ENCODE measurements at places on chromosomes 4 and X.

DNA sequence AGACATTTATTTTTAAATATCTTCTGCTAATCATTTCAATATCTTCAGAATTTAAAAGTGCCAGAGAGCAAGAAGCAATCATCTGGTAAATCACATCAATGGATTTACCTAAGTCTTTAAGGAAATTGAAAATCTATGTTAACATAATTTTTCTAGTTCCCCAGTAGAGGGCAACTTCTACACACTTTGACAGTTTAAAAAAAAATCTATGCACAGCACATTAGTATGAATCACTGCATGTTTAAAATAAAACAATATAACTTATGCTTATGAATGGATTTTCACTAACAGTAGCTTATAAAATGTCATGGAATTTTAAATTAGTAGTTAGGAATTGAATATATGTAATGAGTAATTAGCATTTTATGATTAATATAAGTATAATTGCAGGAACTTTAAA, 126.5 kb downstream of the REELD1 start:
- peaks cover 2% of the 10 kb centered on the region for H3K4me1 ChIP-seq
- no peaks in the 10 kb centered on the region for H3K36me3 ChIP-seq
- no peak overlapping the region for H3K4me3 ChIP-seq
- H3K27me3 ChIP-seq = no peaks in the 10 kb centered on the region
- DNase-seq = no peak

DNA sequence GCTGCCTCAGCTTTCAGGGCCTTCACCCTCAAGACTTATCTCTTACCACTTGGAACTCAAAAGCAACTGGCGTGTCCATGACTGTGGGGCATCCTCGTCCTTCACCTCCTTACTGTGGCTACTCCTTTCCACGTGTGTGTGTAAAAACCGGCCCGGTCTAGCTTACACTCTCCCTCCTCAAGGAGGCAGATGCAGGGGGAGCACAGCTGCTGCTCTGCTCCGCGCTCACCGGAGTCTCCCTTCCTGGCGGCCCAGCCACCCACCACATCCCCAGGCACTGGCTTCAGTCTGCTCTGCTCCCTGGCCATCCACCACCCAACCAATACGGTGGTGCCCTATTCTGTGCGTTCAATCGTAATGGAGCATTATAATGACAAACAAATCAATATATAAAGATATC, 8.3 kb downstream of the RNF212 start:
- DNase-seq = no peak
- H3K27me3 ChIP-seq = no peaks in the 10 kb centered on the region
- no peak overlapping the region for H3K4me3 ChIP-seq
- H3K36me3 ChIP-seq = no peaks in the 10 kb centered on the region

- H3K36me3 ChIP-seq = no peaks in the 10 kb centered on the region
- H3K27ac ChIP-seq = no peak overlapping the region
- H3K27me3 ChIP-seq = no peaks in the 10 kb centered on the region
- no peak for DNase-seq
- no peak overlapping the region for H3K4me3 ChIP-seq
These were observed 65.9 kb downstream of the UCHL1 start for GRCh38 chr4:41322617-41323016.

DNA sequence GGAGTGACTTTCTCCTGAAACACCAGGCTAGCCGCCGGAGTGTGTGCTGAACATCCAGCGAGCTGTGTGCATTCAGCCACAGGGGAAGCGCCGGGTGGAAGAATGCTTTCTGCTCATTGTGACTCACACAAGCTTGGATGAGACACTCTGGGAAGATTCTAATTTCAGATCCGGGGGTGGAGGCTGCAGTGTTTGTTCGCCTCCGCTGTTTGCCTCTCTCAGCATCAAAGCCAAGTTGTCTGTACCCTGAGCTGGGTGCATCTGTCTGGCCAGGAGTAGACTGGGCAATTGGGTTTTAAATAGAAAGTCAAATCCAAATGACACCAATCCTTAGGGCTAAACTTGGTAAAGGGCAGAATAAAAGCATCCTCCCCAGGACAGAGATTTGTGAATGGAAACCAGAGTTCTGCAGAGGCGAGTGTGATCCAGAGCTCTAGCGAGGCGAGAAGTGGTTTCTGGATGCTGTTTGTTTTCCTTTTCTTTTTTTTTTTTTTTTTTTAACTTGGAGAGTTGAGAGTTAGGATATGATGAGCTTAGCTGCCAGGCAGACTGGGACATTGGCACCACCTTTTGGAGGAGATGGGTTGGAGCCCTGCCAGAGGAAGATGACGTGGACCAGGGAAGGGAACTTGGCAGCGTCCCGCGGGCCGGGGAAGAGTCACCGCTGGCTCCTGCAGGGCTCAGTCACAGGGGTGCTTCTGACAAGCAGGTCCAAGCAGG, 196.0 kb upstream of the PSAPL1 start:
- no peak overlapping the region for H3K27ac ChIP-seq
- H3K36me3 ChIP-seq = no peaks in the 10 kb centered on the region
- H3K27me3 ChIP-seq = no peaks in the 10 kb centered on the region
- no peak for DNase-seq
- H3K4me1 ChIP-seq = no peaks in the 10 kb centered on the region
- H3K4me3 ChIP-seq = no peak overlapping the region

- H3K27me3 ChIP-seq = no peaks in the 10 kb centered on the region
- H3K4me3 ChIP-seq = no peak overlapping the region
- no peaks in the 10 kb centered on the region for H3K36me3 ChIP-seq
- no peak for DNase-seq
- no peaks in the 10 kb centered on the region for H3K4me1 ChIP-seq
These were observed 23.4 kb upstream of the SLC10A7 start for GRCh38 chr4:146545102-146545501.

DNA sequence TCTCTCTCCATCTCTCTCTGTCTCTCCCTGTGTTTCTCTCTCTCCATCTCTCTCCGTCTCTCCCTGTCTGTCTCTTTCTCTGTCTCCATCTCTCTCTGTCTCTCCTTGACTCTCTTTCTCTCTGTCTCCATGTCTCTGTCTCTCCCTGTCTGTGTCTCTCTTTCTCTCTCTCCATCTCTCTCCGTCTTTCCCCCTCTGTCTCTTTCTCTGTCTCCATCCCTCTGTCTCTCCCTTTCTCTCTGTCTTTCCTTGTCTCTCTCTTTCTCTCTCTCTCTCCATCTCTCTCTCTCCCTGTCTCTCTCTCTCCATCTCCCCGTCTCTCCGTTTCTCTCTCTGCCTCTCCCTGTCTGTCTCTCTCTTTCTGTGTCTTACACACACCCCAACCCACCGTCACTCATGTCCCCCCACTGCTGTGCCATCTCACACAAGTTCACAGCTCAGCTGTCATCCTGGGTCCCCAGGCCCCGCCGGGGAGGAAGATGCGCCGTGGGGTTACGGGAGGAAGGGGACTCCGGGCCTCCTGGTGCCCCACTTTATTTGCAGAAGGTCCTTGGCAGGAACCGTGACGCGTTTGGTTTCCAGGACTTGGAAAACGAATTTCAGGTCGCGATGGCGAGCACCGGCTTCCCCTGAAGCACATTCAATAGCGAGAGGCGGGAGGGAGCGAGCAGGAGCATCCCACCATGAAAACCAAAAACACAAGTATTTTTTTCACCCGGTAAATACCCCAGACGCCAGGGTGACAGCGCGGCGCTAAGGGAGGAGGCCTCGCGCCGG, 1.2 kb upstream of the SHOX start:
- H3K4me1 ChIP-seq = no peaks in the 10 kb centered on the region
- no peak overlapping the region for H3K4me3 ChIP-seq
- no peak overlapping the region for H3K27ac ChIP-seq
- H3K36me3 ChIP-seq = no peaks in the 10 kb centered on the region

DNA sequence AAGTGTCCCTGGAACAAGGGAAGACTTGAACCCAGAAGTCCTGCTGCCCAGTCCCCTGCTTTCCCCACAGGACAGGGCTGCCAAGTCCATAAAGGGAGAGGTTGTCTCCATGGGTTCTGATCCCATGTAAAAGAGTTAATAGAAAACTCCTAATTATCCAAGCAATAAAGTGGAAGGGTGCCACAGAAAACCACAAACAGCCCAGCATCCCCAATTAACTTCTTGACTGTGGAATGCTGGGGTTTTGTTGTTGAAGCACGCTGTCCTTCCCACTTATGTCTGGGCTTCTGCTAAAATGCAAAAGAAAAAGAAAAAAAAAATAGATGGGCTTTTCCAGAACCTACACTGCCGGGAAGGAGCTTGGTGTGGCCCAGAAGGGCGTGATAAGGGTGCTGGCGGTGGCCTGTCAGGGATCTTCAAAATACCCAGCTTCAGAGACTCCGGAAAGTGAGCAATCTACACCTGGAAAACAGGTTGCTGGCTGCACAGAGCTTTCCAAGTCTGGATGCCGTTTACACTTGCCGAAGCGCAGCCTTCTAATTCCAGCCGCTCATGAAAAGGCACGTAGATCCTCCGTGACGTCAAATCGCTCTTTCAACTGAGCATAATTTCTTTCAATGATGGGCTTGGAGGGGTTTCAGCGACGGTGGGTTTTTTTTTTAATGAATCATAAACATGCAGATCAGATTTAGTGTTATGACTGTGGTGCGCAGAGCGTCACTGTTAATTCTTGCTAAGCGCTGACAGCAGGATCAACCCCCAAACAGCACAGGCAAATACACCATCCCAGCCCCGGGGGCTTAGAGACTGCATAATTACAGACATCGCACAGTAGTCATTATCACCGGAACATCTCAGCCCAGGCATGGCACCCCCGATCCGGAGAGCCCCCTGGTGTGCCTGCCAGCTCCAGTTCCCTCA, 197.6 kb downstream of the BCOR start:
- no peaks in the 10 kb centered on the region for H3K27me3 ChIP-seq
- H3K27ac ChIP-seq = no peak overlapping the region
- H3K36me3 ChIP-seq = no peaks in the 10 kb centered on the region
- no peak for DNase-seq

DNA sequence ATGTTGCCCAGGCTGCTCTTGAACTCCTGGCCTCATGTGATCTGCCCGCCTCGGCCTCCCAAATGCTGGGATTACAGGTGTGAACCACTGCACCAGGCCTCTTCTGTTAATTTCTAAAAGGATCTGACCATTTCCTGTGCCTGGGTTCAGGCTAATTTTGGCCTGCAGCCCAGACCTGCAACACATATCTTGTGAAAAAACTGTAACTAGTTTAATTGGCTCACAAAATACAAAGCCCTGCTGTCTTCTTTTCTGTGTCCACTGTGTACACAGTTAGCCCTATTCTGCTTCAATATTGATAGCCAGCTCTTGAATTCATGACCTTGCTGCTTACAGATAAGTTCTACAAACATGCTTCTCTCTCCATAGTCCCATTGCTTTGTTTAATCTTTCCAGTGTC, 753.5 kb downstream of the PDHA2 start:
- H3K27ac ChIP-seq = peak overlapping the region; percentile 11
- peaks cover 10% of the 10 kb centered on the region for H3K4me1 ChIP-seq
- DNase-seq = peak; percentile 58
- H3K27me3 ChIP-seq = no peaks in the 10 kb centered on the region
- H3K4me3 ChIP-seq = no peak overlapping the region

DNA sequence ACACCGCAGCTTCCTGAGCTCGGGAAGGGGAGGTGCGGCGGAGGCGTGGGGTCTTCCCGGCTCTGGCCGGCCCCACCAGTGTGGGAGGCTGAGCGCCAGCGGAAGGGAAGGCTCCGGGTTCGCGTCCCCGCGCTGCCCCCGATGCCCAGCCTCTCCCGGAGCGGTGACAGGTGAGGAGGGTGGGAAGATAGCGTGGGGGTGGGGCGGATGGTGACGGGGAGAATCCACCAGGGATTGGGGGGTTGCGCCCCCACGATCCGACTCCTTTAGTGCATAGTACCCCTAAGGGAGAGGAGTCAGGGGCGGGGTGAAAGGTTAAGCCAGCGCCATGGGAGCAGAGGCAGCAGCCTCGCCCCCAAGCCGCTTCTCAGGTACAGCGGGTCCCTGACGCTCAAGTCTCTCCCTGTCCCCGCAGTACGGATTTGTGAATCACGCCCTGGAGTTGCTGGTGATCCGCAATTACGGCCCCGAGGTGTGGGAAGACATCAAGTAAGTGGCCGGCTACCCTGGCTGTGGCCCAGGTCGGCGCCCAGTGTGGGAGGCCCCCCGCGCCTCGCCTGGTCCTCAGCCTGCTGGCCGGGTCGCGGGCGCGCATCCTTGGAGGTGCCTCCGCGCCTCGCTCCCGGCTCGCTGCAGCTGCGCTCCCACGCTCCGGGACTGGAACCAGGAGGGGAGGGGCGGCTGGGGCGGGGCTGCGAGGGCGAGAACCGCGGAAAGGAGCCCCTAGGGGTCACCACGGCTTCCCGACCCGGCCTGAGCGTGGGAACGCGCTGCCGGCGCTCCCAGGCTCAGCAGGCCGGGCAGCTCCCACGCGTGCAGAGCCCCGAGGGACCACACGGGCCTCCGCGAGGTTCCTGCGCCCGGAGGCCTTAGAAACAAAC, 791 bp downstream of the GUCY1B1 start:
- no peaks in the 10 kb centered on the region for H3K36me3 ChIP-seq
- no peaks in the 10 kb centered on the region for H3K27me3 ChIP-seq
- H3K4me1 ChIP-seq = no peaks in the 10 kb centered on the region
- peak overlapping the region; percentile 56 for H3K27ac ChIP-seq

- H3K27me3 ChIP-seq = no peaks in the 10 kb centered on the region
- H3K4me3 ChIP-seq = no peak overlapping the region
- H3K27ac ChIP-seq = no peak overlapping the region
- DNase-seq = no peak
These were observed 50.0 kb downstream of the GRK4 start for GRCh38 chr4:3013323-3013722.

DNA sequence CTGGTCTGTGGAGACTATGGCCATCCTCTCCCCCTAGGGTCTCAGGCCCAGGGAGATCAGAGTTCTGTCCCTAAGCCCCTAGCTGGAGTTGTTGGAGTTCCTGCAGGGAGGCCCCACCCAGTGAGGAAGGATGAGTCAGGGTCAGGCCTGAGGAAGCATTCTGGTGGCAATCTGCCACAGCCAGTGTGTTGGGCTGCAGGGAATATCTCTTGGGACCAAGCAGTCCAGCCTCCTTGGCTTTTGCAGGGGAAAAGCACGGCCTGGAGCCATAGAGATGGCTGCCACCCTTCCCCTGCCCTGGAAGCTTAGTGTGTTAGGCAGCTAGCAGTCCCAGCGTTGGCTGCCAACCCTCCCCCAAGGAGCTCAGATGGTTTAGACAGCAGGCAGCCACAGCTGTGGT, 202.4 kb downstream of the RTL9 start:
- no peak overlapping the region for H3K4me3 ChIP-seq
- no peaks in the 10 kb centered on the region for H3K36me3 ChIP-seq
- H3K4me1 ChIP-seq = no peaks in the 10 kb centered on the region
- DNase-seq = no peak
- no peak overlapping the region for H3K27ac ChIP-seq
- H3K27me3 ChIP-seq = no peaks in the 10 kb centered on the region

DNA sequence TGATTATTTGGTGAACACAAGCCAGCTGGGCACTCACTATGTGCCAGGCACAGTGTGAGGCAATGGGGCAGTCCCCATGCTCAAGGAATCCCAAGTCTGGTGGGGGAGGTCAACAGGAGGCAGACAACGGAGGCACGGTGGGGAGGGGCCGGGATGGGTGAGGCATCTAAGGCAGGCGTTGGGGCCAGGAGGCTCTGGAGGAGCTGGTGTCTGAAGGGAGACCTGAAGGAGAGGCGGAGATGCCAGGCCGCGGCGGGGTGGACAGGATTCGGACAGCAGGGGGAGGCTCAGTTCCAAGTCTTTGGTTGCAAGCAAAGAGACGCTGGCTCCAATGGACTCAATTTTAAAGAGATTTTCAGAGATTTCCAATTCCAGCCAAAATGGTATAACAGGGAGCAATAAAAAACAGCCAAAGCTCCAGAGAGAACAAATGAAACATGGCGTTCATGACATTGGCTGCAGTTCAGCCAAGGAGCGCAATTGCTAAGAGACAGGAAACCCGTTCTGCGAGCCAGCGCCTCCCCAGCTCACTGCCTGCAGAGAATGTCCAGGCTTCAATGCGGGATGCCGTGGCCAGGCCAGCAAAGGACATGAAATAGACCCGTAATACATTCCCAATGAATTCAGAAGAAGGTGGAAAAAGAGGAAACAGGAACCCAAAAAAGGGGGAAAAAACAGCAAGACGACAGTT, 105.2 kb upstream of the LRPAP1 start:
- no peak overlapping the region for H3K4me3 ChIP-seq
- DNase-seq = no peak
- H3K36me3 ChIP-seq = no peaks in the 10 kb centered on the region
- H3K4me1 ChIP-seq = no peaks in the 10 kb centered on the region
